ENCODE measurements at places on chromosomes 1 and 21. TPM values are rescaled to one million over a fixed set of nuclear protein-coding genes. Genes with fewer than 3 reads are reported as not detected.

Gene SIPA1L2
- 48.9 TPM for total RNA-seq

Gene PRUNE1
- total RNA-seq, result 25.5 TPM

Gene CACNA1S
- not detected for total RNA-seq

Gene ANKRD65
- 3.2 TPM for total RNA-seq

Gene ZNF281
- 8.8 TPM for total RNA-seq

Gene SMIM34
- total RNA-seq, result not detected

Gene LAPTM5
- 39.8 TPM for total RNA-seq

Gene TMEM125
- 1.2 TPM for total RNA-seq

Gene TAS1R1
- total RNA-seq, result not detected

Gene CDK18
- 27.0 TPM for total RNA-seq

Gene RAD54L
- total RNA-seq, result 8.1 TPM

Gene CRB1
- total RNA-seq, result not detected

Gene PTPN7
- 7.9 TPM for total RNA-seq

Gene SLC1A7
- total RNA-seq, result not detected

Gene SLC19A1
- 4.9 TPM for total RNA-seq

Gene C4BPB
- not detected for total RNA-seq

Gene CSF3R
- 8.8 TPM for total RNA-seq

Gene S100A8
- 1,155 TPM for total RNA-seq

Gene UBE4B
- total RNA-seq, result 51.1 TPM

Gene FMO2
- total RNA-seq, result 14.0 TPM

Gene UBQLN4
- total RNA-seq, result 27.0 TPM

Gene GPR37L1
- 0.25 TPM for total RNA-seq

Gene TNFRSF1B
- 41.0 TPM for total RNA-seq

Gene KCNJ15
- total RNA-seq, result 12.3 TPM

Gene MAST2
- total RNA-seq, result 28.2 TPM

Gene TENT5C
- total RNA-seq, result 4.2 TPM

Gene DNAH14
- 5.6 TPM for total RNA-seq

Gene CFAP107
- total RNA-seq, result not detected

Gene PAFAH2
- 7.1 TPM for total RNA-seq

Gene OR2T33
- total RNA-seq, result not detected

Gene C1orf216
- 12.5 TPM for total RNA-seq

Gene MYOG
- total RNA-seq, result not detected

Gene RPE65
- not detected for total RNA-seq

Gene LRRC41
- total RNA-seq, result 58.4 TPM

Gene MTARC2
- total RNA-seq, result 14.7 TPM

Gene ERICH3
- total RNA-seq, result 0.49 TPM

Gene KCNJ9
- total RNA-seq, result not detected

Gene PIGM
- total RNA-seq, result 2.7 TPM

Gene SFN
- 406 TPM for total RNA-seq

Gene RIPK4
- total RNA-seq, result 28.0 TPM

Gene SPRR2A
- 74.6 TPM for total RNA-seq

Gene LEPR
- total RNA-seq, result 16.2 TPM

Gene FAM151A
- total RNA-seq, result not detected
